ENCODE measurements at places on chromosomes 1 and 21. TPM values are rescaled to one million over a fixed set of nuclear protein-coding genes. Genes with fewer than 3 reads are reported as not detected.

DNA sequence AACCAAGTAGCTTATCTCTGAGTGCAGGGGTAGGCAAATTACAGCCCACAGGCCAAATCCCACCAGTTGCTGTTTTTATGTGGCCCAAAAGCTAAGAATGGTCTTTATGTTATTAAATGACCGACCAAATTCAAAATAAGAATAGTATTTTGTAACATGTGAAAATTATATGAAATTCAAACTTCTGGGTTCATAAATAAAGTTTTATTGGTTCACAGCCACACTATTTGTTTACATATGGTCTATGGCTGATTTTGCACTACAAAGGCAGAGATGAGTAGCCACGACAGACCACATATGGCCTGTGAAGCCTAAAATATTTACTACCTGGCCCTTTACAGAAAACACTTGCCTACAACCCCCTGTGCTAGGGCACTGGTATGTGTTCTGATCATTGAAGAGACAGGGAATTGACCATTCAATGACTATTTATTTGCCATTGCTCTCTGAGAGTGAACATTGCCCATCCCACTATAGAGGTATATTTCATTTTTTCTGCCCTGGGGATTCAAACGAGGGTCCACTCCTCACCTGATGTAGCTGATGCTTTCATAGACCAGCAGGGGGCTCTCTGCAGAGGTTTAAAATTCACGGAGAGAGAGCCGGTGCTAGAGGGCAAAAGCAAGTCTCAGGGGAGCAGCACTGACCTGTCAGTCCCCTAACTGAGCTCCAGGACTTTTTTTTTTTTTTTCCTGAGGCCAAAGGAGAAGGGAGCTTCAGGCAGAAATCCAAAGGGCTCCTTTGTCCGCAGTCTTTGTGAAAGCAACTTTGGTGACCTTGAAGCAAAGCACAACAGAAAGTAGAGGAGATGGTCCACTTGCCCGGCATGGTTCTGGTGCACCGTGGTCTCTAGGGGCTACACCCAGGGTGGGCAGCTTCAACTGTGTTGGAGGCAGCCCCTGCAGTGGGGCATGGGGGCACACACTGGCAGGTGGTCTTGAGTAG, 7.3 kb upstream of the GNL2 start:
- DNase-seq = peak; percentile 74
- H3K27me3 ChIP-seq = peaks cover 15% of the 10 kb centered on the region
- no peaks in the 10 kb centered on the region for H3K36me3 ChIP-seq
- H3K4me1 ChIP-seq = peaks cover 4% of the 10 kb centered on the region

DNA sequence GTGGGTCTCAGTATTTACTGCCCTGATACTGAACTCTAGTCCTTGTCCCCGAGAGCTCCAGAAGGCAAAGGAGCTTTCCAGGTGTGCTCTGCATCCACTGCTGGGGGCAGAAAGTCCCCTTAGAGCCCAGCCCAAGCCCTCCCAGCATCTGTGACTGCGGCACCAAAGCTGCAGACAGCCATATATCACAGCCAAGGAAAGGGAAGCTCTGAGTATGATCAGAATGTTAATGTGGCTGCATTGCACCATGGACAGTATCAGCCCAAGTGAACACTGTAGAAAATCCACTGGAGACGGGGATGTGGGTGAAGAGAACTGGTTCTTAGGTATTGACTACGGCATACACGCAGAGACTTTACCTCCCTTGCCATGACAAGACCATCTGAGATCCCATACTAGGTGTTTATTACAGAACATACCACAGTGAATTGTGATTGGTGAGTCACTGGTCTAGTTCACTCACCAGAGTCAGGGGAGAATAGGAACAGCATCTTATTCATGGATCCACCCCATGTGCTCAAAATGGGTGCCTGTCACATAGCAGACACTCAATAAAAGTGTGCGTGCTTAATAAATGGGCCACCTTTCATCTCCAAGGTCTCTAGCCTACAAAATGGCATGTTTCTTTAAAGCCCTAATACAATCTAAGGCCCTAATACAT, 170.3 kb downstream of the HHIPL2 start:
- H3K4me1 ChIP-seq = peaks cover 9% of the 10 kb centered on the region
- no peak for DNase-seq
- no peaks in the 10 kb centered on the region for H3K27me3 ChIP-seq
- H3K36me3 ChIP-seq = no peaks in the 10 kb centered on the region

- H3K4me1 ChIP-seq = peaks cover 14% of the 10 kb centered on the region
- H3K4me3 ChIP-seq = no peak overlapping the region
- H3K27me3 ChIP-seq = no peaks in the 10 kb centered on the region
- no peak for DNase-seq
Measured at GRCh38 chr1:155010211-155010918, 7.8 kb downstream of the ZBTB7B start.

GRCh38 chr1:39576016-39576657, 453 bp downstream of the PABPC4 start:
- peaks cover 36% of the 10 kb centered on the region for H3K36me3 ChIP-seq
- H3K4me3 ChIP-seq = peak overlapping the region; percentile 75
- peak; percentile 76 for DNase-seq

GRCh38 chr1:157142201-157142600, 4.0 kb upstream of the ETV3 start:
- no peaks in the 10 kb centered on the region for H3K36me3 ChIP-seq
- no peaks in the 10 kb centered on the region for H3K27me3 ChIP-seq
- H3K27ac ChIP-seq = no peak overlapping the region
- DNase-seq = no peak
- no peak overlapping the region for H3K4me3 ChIP-seq

GRCh38 chr1:156496211-156496761, 4.3 kb downstream of the MEF2D start:
- no peaks in the 10 kb centered on the region for H3K27me3 ChIP-seq
- H3K36me3 ChIP-seq = peaks cover 6% of the 10 kb centered on the region
- DNase-seq = no peak
- H3K27ac ChIP-seq = no peak overlapping the region
- no peak overlapping the region for H3K4me3 ChIP-seq

Gene GBP5
- 0.08 TPM for polyA plus RNA-seq

Gene MANEAL
- 3.7 TPM for polyA plus RNA-seq

Gene GPR161
- polyA plus RNA-seq = 19.2 TPM

Gene CEP170
- 67.2 TPM for polyA plus RNA-seq

Gene HSPB7
- 0.05 TPM for polyA plus RNA-seq

All from SK-N-SH (cell line).